Mammary epithelial cell (primary cell): ENCODE measurements at places on chromosomes 7 and 10. TPM values are rescaled to one million over a fixed set of nuclear protein-coding genes. Genes with fewer than 3 reads are reported as not detected.

DNA sequence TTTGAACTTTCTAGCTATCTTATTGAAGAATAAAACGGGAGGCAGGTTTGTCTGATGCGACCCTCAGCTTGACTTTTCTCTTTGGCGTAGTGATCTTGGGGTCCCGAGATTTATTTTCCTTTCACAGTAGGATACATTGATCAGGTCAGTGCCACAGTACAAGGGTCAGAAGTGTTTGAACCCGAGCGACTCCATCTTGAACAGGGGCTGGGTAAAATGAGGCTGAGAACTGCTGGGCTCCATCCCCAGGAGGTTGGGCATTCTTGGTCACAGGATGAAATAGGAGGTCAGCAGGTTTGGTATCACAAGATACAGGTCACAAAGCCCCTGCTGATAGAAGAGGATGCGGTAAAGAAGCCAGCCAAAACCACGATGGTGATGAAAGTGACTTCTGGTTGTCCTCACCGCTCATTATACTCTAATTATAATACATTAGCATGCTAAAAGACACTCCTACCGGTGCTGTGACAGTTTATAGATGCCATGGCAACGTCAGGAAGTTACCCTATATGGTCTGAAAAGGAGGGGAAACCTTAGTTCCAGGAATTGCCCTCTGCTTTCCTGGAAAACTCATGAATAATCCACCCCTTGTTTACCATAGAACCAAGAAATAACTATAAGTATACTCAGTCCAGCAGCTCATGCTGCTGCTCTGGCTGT lies 3.0 kb upstream of the TECPR1 start:
- no peak for DNase-seq

ADCY1 gene
- polyA plus RNA-seq = 4.2 TPM

DNA sequence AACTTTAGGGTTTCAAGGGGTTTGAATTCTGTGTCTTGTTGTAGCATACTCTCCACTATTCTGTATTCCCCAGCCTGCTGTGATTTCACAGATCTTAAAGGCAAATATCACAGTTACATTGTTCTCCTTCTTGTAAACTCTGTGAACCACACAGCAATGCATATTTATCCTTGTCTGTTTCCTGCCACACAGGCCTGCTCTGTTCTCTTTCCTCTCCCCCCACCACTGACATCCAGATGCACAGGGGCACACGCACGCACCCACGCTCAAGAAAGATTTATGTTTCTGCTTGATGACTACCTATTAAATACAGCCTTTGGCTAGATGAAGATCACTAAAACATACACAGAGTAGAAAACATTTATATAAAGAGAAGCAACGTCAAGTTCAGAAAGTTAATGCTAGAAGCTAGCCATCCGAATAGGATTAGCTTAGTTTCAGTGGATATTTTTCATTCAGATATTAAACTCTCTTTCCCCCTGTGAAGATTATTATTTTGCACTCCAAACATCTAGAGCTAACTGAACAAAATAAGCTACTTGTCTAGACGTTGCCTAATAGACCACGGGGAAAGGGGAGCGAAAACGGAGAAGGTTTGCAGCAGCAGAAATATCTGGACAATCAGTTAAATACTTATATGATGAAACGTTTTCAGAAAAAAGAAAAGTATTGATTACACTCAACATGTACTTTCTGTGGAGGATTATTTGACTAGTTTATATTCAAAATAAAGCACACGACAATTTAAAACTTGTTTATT lies 193.1 kb upstream of the SEMA3C start:
- no peak for DNase-seq

DNA sequence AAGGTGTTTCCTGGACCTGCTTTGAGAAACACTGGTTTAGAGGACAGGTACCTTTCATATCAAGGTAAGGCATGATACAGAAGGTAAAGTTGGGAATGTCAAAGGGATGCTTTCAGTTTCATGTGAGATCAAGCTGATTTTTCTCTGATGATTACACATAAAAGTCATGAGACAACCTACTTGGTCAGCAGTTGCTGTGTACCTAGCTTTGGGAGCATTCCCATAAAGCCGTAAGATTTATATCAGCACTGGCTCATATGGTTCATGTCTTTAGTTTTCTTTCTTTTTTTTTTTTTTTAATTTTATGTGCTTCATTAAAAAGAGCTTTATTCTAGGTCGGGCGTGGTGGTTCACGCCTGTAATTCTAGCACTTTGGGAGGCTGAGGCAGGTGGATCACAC lies 265.3 kb upstream of the LRGUK start:
- peak; percentile 21 for DNase-seq

ZNF679 gene
- polyA plus RNA-seq = not detected

DNA sequence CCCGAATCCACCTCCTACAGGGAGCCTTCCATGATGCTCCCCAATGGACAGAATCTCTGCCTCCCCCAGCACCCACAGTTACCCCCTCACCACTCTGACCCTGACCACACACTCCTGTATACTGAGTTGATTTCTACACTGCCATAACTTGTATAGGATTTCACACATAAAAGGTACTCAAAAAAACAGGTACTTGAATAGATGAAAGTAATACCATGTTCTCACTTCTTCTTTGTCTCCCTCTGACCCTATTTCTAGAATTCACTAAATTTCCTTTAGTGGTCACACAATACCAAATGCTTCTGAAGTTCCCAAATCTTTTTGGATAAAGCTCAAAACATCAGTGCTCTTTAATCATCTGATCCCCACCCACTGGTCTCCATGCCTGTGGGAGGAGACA lies 45.4 kb downstream of the HSPA12A start:
- DNase-seq = no peak

DNA sequence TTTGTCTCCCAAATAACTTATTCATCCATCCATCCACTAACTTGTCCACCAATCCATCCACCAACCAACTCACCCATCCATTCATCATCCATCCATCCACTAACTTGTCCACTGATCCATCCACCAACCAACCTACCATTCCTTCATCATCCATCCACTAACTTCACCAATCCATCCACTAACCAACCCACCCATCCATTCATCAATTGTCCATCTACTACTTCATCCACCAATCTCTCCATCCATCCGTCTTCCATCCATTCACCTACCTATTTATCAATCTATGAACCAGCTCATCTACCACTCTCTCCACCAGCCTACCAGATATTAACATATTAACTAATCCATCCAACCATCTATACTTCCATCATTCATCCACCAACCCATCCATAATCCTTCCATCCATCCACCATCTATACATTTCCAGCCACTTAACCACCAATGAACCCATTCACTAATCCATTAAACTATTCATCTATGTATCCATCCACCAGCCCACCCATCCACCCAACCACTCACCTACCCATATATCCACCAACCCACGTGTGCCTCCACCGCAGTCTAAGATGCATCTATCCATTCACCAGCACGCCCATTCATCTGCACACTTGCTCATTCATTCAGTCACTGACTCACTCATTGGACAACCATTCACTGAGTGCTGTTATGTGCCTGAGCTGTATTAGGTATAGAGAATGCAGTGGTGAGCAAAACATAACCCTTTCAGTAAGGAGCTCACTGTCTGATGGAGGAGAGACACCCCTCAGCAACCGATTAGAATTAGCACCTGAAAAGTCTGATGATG lies 19.8 kb upstream of the TBL2 start:
- no peak for DNase-seq

GRCh38 chr10:12471135-12471534 lies 121.8 kb downstream of the CAMK1D start:
- DNase-seq = no peak

CPED1 gene
- polyA plus RNA-seq = 1.1 TPM

GRCh38 chr10:20166096-20166675 lies 350.0 kb downstream of the PLXDC2 start:
- DNase-seq = no peak

- DNase-seq = no peak
Measured at GRCh38 chr7:155983176-155983815, 171.0 kb upstream of the SHH start.

- DNase-seq = no peak
Measured at GRCh38 chr10:73206385-73206784, 38.5 kb downstream of the FAM149B1 start.

DNA sequence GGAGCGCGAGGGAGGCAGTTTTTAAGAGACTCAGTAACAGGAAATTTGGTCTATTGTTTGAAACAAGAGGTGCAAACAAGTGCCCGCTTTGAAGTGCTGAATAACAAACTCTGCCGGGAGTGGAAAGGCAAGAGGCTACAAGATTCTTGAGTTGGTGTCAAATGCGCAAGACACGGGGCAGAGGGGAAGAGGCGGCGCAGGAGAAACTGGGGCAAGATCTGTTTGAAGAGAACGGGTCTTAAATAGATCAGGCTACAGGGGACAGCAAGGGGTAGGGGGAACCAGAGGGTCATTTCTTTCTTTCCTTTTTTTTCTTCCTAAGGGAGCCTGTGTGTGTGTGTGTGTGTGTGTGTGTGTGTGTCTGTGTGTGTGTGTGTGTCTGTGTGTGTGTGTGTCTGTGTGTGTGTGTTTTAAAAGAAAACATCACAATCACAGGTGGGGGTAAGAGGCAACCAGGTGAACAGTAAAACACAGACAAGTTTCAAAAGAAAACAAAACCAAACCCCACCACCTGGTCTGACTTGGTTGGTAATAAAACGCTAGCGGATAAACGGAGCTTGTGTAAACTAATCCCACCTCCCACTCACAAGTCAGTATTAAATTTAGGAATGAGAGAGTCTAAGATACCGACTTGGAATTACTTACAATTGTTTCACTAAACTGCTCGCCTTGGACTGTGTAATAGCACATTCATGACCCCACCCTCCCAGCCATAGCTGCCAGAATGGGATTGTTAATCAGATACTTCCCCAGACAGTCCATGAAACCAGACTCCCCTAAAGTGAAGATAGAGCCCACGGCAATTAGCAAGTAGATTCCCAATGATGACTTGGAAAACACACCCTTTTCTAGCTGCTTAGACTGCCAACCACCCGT lies 13.1 kb upstream of the CUX1 start:
- peak; percentile 22 for DNase-seq

GRCh38 chr7:136389933-136390332 lies 412.8 kb upstream of the MTPN start:
- DNase-seq = no peak

C10orf95 gene
- polyA plus RNA-seq = 1.2 TPM

GRCh38 chr7:53604201-53604600 lies 568.8 kb downstream of the POM121L12 start:
- DNase-seq = no peak

SYCE1 gene
- not detected for polyA plus RNA-seq

- DNase-seq = no peak
Measured at GRCh38 chr10:77247031-77247990, 390.3 kb downstream of the KCNMA1 start.

ZMIZ2 gene
- 6.0 TPM for polyA plus RNA-seq

GRCh38 chr7:17042211-17042610 lies 160.4 kb upstream of the AGR3 start:
- DNase-seq = no peak

GRCh38 chr7:44321796-44322195 lies 3.6 kb downstream of the CAMK2B start:
- no peak for DNase-seq

HYAL4 gene
- polyA plus RNA-seq = 0.87 TPM

DNA sequence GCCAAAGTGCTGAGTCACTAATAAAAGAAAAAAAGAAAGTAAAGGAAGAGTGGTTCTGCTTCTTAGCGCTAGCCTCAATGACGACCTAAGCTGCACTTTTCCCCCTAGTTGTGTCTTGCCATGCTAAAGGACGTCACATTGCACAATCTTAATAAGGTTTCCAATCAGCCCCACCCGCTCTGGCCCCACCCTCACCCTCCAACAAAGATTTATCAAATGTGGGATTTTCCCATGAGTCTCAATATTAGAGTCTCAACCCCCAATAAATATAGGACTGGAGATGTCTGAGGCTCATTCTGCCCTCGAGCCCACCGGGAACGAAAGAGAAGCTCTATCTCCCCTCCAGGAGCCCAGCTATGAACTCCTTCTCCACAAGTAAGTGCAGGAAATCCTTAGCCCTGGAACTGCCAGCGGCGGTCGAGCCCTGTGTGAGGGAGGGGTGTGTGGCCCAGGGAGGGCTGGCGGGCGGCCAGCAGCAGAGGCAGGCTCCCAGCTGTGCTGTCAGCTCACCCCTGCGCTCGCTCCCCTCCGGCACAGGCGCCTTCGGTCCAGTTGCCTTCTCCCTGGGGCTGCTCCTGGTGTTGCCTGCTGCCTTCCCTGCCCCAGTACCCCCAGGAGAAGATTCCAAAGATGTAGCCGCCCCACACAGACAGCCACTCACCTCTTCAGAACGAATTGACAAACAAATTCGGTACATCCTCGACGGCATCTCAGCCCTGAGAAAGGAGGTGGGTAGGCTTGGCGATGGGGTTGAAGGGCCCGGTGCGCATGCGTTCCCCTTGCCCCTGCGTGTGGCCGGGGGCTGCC lies at the start of gene IL6:
IL6 (plus strand) TSS at position 294 of the 807 bp plus-strand sequence; CDS start at position 357, 63 bp downstream.
- peak; percentile 84 for DNase-seq

GRCh38 chr10:130510755-130511154 lies 374.6 kb downstream of the GLRX3 start:
- no peak for DNase-seq

DNA sequence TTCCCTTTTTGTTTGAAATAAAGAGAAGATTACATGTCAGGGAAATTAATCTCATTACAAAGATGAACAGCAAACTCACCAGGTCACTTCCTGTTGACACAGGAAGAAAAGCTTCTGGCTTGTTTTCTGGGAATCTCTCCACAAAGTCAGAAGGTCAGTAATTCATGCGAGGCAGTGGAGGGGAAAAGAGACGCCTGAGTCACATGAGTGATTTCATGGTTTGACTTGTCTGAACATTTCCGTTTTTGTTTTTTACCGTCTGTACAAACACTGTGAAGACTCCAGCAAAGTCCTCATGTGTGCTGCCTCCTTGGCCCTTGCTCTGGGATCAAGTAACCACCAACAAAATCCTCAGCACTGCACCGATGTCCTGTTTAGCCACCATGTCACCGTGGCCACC lies 2.5 kb upstream of the HABP2 start:
- DNase-seq = peak; percentile 51

- no peak for DNase-seq
Measured at GRCh38 chr7:22179442-22179879, 177.5 kb downstream of the RAPGEF5 start.

GRCh38 chr7:43198599-43199090 lies 86.2 kb downstream of the HECW1 start:
- DNase-seq = no peak

ALOX5 gene
- not detected for polyA plus RNA-seq

AGBL3 gene
- 0.42 TPM for polyA plus RNA-seq

GRCh38 chr7:5083311-5083711 lies 37.7 kb downstream of the RBAK start:
- no peak for DNase-seq

RBP3 gene
- not detected for polyA plus RNA-seq

- peak; percentile 23 for DNase-seq
Measured at GRCh38 chr10:93576888-93577287, 10.4 kb downstream of the FFAR4 start.

GRCh38 chr10:89458291-89458690 lies 43.9 kb downstream of the IFIT5 start:
- peak; percentile 43 for DNase-seq
